ENCODE measurements at places on chromosomes 2 and 18.
A peak's percentile ranks its signal among the peaks of the same experiment; 100 is the strongest.

- no peak for DNase-seq
Measured at GRCh38 chr2:79585701-79586433, 73.0 kb downstream of the CTNNA2 start.

GRCh38 chr2:186653511-186653910, 40.3 kb upstream of the FAM171B start:
- no peak for DNase-seq

GRCh38 chr2:118774458-118775133, 72.9 kb downstream of the EN1 start:
- DNase-seq = no peak

- DNase-seq = peak; percentile 45
Measured at GRCh38 chr18:49170925-49171505, 220.2 kb upstream of the SMAD7 start.

- DNase-seq = peak; percentile 5
Measured at GRCh38 chr2:156538083-156538504, 101.9 kb downstream of the GPD2 start.

GRCh38 chr18:8448130-8448529, 161.1 kb upstream of the RAB12 start:
- DNase-seq = no peak

- DNase-seq = no peak
Measured at GRCh38 chr2:31249009-31249690, 15.2 kb downstream of the EHD3 start.

- DNase-seq = no peak
Measured at GRCh38 chr2:195022508-195022830, 634.6 kb upstream of the SLC39A10 start.

GRCh38 chr18:33495278-33495677, 54.8 kb upstream of the CCDC178 start:
- DNase-seq = no peak

DNA sequence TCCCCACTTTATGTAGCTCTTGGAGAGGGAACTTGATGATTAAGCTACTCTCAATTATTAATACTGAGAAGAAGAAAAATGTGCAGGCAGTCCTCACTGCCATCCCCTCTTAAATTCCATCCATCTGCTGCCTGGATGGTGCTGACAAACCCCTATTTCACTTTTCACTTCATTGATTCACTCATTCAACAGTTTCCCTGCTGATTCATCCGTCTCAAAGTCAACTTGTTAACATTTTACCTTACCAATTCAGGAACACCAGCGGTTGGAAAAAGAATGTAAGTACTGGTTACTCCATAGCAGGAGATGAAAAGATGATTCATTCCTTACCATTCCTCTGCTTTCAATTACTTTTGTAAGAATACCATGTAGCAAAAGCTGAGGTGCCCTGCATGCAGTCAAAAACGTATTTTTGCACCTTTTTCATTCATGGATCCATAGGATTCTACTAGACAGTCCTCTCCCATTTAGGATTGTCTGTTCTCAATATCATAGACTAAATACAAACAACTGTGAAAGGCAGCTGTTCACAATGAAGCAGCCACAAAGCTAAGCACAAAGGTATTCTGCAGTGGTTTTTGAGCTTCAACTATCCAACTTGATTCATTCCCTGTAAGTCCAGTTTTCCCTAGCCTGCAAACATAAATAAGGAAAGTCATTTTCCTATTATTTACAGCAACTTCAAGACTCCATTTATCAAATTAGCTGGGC, 262.0 kb downstream of the MREG start:
- DNase-seq = no peak

DNA sequence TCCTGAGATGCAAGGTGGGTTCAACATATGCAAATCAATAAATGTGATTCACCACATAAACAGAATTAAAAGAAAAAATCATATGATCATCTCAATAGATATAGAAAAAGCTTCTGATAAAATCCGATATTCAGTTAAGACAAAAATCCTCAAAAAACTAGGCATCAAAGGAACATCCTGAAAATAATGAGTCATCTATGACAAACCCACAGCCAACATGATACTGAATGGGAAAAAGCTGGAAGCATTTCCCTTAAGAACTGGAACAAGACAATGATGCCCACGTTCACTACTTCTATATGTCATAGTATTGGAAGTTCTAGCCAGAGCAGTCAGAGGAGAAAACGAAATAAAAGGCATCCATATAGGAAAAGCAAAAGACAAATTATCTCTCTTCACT, 80.4 kb downstream of the MYO3B start:
- DNase-seq = no peak

DNA sequence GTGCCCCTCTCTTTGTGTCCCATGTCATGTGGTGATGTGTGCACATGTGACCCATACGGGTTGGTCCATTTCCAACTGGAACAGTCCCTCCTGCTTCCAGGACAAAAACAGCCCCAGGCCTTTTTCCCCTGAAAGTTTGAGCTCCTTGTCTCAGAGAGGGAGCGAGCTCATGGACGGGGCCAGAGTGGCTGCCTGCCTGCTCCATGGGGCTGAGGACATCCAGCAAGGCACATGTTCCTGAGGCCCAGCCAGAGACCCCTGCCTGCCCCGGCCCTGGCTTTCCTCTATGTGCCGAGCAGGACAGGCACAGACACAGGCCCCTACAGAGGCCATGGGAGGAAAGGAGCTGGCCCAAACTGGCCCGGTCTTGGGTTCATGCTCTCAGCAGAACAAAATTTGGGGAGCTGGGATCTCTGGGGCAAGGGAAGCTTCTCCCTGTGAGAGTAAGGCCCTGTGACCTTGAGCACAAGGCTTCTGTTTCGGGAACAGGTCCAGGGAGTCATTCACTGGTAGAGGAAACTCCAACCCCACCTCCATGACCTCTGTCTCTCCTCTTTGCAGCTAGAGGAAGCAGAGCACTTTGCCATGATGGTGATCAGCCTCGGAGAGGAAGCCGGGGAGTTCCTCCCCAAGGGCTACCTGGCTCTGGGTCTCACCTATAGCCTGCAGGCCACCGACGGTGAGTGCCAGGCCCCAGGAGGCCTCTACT, 105.8 kb upstream of the MCFD2 start:
- no peak for DNase-seq

- no peak for DNase-seq
Measured at GRCh38 chr2:36371070-36371874, 15.7 kb downstream of the CRIM1 start.
